Mesothelial cell of epicardium (in vitro differentiated cells): ENCODE measurements at places on chromosomes 7 and 10.

DNA sequence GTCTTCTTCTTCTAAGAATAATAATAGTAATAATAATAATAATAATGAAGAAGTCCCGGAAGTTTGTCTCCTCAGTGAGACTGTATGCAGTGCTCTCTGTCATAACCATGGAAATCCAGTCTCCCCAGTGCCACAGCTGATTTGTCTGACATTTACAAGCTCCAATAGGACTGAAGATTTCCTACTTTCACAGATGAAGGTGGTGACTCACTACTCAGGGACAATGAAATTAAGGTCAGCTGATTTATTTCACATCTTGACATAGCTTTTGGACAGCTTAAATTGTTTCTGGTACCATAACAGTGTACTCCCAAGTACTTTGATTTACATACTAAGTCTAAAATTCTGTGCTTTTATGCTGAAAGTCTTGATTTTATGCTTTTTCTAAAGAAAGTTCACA, 6.9 kb downstream of the CELF2 start:
- DNase-seq: no peak

GRCh38 chr7:26858241-26858715, 6.1 kb downstream of the SKAP2 start:
- DNase-seq: no peak

- no peak for DNase-seq
These were observed 68.9 kb downstream of the MYOF start for GRCh38 chr10:93413252-93413689.

DNA sequence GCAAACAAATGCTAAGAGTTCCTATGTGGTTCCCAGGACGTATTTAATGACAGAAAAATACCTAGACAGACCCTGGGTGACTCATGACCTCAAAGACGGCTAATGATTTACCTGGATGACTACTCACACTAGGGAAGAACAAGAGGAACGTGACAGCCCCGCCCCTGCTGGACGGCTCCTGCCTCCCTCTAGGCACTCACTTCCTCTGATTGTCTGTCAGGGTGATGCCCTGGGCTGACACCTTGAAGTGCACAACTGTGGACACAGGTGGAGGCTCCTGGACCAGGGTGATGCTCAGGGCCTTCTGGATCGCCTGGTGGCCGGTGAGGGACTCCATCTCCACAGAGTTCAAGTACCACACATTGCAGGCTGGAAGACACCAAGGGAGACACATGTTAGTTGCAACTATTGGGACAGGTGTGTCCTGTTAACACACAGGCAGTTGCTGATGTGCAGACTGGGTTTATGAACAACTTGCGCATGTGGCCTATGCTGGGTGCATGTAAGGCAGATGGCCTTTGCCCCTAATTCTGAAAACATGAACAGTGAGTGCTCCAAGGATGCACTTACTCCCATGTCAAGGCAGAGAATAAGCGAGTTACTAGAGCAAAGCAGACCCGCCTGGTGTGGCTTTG, 298.3 kb downstream of the TNS3 start:
- DNase-seq: no peak

DNA sequence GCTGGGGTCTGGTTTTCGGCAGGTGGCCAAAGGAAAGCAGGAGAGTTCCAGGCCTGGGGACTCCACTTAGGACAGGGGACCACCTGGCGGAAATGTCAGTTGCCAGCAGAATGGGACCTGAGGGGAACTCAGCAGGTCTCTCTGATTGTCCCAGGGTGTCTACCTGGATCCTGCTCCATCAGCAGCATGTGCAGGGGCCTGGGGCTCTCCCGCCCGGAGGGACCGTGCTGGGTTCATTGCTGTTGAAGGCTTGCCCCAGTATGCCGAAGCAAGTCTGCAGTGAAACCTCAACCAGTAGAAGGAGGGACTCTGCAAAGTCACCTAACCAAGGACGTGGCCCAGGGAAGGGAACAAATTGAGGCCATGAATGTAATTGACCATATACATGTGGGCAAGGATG, 506.5 kb upstream of the MKI67 start:
- DNase-seq: no peak

DNA sequence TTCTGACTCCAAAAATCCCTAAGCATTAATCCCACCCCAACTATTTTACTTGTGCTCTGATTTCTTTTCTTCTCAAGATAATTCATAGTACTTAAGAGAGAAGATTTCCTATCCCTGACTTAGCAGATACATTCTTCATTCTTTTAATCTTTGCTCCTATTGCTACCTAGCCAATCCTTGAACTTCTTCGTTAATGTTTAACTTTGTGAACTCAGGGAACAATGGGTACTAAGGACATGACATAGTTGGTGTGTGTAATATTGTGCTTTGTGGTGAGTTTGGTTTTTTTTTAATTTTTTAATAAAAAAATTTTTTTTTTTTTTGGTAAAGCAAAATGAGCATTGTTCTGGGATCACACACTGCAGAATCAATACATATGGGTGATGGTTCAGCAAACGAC, 166.2 kb downstream of the CHCHD3 start:
- DNase-seq: no peak

GRCh38 chr7:2070151-2070763, 162.5 kb downstream of the MAD1L1 start:
- no peak for DNase-seq
